ENCODE measurements at places on chromosomes 16 and 17.

GRCh38 chr16:66263168-66263972 is 103.1 kb upstream of the CDH5 start:
- no peaks in the 10 kb centered on the region for H3K27me3 ChIP-seq
- H3K36me3 ChIP-seq, result no peaks in the 10 kb centered on the region
- H3K4me1 ChIP-seq, result no peaks in the 10 kb centered on the region
- no peak for DNase-seq
- no peak overlapping the region for H3K27ac ChIP-seq

DNA sequence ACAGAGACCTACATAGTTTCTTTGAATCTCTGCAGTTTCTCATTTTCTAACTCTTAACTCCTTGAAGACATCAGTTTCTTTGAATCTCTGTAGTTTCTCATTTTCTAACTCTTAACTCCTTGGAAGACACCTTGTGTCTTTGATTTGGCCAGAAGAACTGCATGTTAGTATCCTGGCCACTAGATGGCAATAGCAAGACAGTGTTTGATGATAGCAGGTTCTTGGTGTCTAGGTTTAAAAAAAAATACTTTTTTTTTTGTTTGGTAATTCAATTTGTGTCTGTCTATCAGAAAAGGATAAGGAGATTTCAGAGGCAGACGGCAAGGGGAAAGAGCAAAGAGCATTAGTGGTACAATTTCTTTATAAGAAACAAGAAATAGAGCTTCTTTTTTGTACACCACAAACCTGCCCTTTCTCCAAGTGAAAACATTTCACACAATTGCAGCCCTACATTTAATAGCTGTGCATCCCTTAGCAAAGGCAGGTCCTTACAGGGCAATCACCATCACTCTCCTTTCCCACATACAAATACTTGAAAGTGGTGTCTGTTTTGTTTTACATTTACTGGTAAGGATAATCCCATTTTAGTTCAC is 1324.9 kb upstream of the CDH8 start:
- no peaks in the 10 kb centered on the region for H3K4me1 ChIP-seq
- no peak overlapping the region for H3K4me3 ChIP-seq
- no peak overlapping the region for H3K27ac ChIP-seq

GRCh38 chr16:27870116-27870798 is 193.3 kb downstream of the GSG1L start:
- DNase-seq, result no peak
- H3K36me3 ChIP-seq, result no peaks in the 10 kb centered on the region
- no peaks in the 10 kb centered on the region for H3K27me3 ChIP-seq
- H3K4me3 ChIP-seq, result no peak overlapping the region
- no peaks in the 10 kb centered on the region for H3K4me1 ChIP-seq
- H3K27ac ChIP-seq, result no peak overlapping the region

GRCh38 chr17:75489511-75489955 is 25.8 kb downstream of the CASKIN2 start:
- no peaks in the 10 kb centered on the region for H3K27me3 ChIP-seq
- DNase-seq, result no peak
- no peak overlapping the region for H3K4me3 ChIP-seq

DNA sequence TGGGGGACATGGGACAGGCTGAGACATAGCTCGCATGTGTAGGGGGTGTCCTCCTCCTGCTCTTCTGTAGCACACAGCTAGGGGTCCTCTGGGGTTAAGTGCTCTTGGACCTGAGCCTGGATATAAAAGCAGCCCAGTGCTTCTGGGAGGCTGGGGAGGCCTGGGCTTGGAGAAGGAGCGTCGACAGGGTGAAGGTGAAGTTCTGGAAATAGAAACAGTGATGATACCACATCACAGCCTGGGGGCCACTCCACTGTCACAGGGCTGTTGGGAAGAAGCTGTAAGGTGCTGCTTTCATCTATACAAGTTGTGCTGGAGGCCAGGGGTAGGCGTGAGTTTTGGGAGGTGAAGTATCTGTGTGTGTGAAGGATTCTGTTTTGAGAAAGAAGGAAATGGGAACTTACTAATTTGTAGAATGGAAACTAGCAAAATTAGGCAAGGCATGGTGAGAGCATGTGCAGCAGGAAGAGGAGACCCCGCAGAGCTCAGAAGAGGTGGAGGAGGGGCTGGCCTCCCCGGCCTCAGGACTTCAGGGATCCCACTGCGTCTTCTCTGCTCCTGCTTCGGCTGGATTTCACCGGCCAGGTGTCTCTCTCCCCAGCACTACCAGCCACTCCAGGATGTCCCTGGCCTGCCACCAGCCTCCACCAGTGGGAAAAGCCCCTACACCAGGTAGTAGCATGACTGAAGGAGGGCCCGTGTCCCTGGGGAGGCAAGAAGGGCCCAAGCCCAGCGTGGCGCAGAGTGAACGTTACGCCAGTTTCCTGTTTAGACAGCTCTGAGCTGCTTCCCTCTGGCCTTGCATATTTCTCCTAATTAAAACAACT is 19.4 kb downstream of the PLCG2 start:
- H3K27ac ChIP-seq, result no peak overlapping the region
- no peaks in the 10 kb centered on the region for H3K4me1 ChIP-seq
- no peak for DNase-seq
- no peaks in the 10 kb centered on the region for H3K27me3 ChIP-seq
- no peak overlapping the region for H3K4me3 ChIP-seq

DNA sequence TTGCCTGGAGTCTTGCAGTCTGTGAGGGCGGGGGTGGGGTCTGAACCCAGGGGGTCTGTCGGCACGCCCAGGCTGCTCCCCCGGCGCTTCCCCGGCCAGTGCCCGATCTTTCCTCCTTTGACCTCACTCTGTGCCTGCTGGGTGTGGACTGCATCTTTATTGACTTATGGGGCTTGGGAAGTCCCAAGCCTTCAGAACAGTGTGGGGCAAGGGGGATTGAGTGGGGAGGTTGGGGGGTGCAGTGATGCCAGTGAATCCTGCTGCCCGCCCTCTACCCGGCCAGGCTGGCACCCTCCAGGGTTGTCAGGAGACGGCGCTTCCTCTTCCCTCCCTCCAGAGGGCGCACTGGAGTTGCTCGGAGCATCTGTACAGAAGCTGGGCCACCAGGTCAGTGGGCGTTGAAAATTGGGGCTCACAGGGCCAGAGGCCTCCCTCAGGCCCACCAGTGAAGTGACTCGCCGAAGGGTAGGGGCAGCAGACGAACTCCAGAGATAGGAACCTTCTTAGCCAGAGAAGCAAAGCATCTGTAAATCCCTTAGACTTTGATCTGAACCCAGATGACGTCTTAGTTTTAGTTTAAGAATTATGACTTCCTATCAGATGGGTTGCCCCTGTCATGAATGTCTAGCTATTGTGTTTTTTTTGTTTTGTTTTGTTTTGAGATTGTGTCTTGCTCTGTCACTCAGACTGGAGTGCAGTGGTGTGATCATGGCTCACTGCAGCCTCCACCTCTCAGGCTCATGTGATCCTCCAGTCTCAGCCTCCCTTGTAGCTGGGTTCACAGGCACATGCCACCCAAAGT is 184.8 kb upstream of the CIBAR2 start:
- no peaks in the 10 kb centered on the region for H3K27me3 ChIP-seq
- no peaks in the 10 kb centered on the region for H3K36me3 ChIP-seq
- H3K27ac ChIP-seq, result no peak overlapping the region
- peak; percentile 17 for DNase-seq
- H3K4me3 ChIP-seq, result no peak overlapping the region
- H3K4me1 ChIP-seq, result no peaks in the 10 kb centered on the region

DNA sequence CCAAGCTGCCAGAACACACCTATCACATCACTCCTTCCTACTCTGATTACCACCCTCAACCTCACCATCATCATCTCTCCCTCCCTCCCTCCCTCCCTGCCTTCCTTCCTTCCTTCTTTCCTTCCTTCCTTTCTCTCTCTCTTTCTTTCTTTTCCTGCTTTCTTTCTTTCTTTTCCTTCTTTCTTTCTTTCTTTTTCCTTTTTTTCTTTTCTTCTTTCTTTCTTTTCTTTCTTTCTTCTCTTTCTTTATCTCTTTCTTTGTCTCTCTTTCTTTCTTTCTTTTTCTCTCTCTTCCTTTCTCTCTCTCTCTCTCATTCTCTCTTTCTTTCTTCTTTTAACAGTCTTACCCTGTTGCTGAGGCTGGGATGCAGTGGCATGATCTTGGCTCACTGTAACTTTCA is 59.2 kb downstream of the CACNG3 start:
- H3K4me3 ChIP-seq, result no peak overlapping the region
- H3K36me3 ChIP-seq, result no peaks in the 10 kb centered on the region
- H3K4me1 ChIP-seq, result no peaks in the 10 kb centered on the region
- H3K27ac ChIP-seq, result no peak overlapping the region

DNA sequence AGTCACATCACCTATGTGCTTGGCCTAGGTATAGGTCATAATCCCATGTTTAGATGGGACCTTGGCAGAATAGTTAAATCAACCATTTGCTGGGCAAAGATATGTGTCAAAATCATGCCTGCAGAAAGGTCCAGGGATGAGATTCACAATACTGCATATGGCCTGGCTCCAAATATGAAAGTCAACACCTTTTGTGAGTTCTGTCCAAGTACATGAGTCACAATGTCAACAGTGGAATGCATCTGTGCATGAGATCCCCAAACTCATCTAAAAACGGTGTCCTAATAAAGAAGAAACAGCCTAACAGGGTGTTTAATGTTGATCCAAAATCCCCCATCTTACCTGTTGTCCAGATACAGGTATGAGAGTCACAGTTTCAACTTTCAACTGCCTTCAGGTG is 1847.5 kb downstream of the TP53TG3F start:
- no peaks in the 10 kb centered on the region for H3K27me3 ChIP-seq
- no peaks in the 10 kb centered on the region for H3K36me3 ChIP-seq
- H3K27ac ChIP-seq, result no peak overlapping the region
- no peak overlapping the region for H3K4me3 ChIP-seq

DNA sequence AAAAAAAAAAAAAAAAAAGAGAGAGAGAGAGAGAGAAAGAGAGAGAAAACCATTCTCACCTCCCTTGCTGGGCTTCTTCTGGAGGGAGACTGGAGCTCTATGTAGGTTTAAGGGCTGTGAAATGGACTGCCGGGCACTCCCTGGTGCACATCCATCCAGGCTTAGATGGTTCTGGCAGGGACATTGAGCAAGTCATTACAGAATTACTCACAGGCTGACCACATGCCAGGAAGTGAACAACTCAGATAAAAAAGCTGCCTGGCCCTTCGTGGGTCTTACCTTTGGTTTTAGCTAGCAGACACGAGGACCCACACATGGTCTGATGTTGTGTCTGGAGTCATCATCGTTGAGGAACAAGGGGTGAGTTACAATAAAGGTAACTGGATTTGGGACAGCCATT is 847.4 kb upstream of the EEF2KMT start:
- no peaks in the 10 kb centered on the region for H3K36me3 ChIP-seq
- H3K4me3 ChIP-seq, result no peak overlapping the region
- DNase-seq, result no peak
- no peak overlapping the region for H3K27ac ChIP-seq
- H3K4me1 ChIP-seq, result no peaks in the 10 kb centered on the region

GRCh38 chr16:54506741-54507500 is 220.3 kb upstream of the IRX3 start:
- no peak overlapping the region for H3K27ac ChIP-seq
- H3K36me3 ChIP-seq, result no peaks in the 10 kb centered on the region
- no peak overlapping the region for H3K4me3 ChIP-seq
- H3K4me1 ChIP-seq, result peaks cover 4% of the 10 kb centered on the region
- no peak for DNase-seq
- no peaks in the 10 kb centered on the region for H3K27me3 ChIP-seq

DNA sequence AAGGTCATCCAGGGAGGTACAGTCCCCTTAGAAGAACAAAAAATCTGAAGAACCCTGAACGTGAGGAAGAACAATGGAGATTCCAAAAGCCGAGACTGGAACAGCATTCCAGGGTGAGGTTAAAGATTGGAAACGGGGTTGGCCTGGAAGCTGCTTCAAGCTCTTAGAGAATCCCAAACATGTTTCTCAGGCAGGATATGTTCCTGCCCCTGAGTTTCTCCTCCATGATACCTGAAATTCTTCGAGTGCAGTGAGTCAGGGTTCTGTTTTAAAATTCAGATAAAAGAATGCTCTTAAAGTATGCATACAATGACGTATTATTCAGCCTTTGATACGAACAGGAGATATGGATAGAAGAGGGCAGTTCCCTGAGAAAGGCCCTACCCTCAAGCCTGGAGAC is 293.1 kb downstream of the HS3ST3B1 start:
- no peak for DNase-seq
- no peaks in the 10 kb centered on the region for H3K4me1 ChIP-seq
- H3K4me3 ChIP-seq, result no peak overlapping the region
- no peaks in the 10 kb centered on the region for H3K27me3 ChIP-seq
- H3K27ac ChIP-seq, result no peak overlapping the region
- H3K36me3 ChIP-seq, result no peaks in the 10 kb centered on the region

DNA sequence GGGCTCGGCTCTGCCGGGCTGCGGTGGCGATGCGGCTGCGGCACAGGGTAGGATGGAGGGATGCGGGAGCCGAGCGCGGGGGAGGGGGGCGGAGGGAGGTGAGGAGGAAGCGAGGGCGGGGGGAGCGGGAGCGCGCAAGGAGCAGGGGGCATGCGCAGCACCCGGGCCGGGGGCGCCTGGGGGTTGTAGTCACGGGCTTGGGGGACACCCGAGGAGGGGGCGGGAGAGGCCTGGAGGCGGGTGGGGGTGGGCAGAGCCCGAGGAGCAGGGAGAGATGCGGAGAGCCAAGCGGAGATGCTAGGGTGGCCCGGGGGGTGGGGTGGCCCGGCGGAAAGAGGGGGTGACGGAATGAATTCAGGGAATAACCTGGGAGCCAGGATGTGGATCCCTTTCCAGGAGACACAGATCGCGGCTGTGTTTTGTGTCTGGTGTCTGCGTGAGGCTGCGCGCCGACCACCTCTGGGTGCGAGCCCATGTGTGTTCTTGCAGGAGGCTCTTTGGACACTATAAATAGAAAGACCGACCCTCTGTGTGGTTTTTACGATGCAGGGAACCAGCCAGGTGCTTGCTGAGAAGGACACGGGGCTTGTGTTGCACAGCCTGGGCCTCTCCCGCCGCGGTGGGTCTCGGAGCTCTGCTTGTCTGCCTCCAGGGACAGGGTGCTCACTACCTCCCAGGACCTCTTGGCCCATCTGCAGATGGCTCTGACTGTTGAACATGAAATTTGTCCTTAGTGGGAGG is at the start of gene STX1B:
Gene STX1B, minus strand, starts transcription at position 54 of the 741 bp plus-strand sequence. CDS start 242 bp downstream, outside the sequence.
- H3K27me3 ChIP-seq, result peaks cover 32% of the 10 kb centered on the region
- H3K36me3 ChIP-seq, result no peaks in the 10 kb centered on the region

GRCh38 chr16:27290562-27290961 is 22.0 kb upstream of the NSMCE1 start:
- H3K27ac ChIP-seq, result no peak overlapping the region
- no peaks in the 10 kb centered on the region for H3K36me3 ChIP-seq
- no peak for DNase-seq

DNA sequence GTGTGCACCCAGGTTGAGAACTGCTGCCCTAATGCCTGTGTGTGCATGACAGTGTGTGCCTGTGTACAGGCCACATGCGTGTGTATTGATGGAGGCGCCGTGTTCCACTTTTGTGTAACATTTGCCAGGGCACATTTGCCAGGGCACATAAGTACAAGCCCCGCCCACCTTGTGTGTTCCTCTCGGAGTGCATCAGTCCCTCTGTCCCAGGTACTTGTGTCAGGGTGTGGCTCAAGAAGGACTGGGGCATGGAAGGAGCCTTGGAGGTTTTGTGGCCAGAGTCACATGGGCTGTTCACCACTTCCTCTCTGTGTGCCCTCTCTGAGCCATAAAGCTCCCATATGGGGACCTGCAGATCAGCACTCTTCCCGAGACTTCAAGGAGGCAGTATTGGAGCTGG is 73.9 kb downstream of the MRM1 start:
- H3K4me3 ChIP-seq, result no peak overlapping the region
- H3K4me1 ChIP-seq, result no peaks in the 10 kb centered on the region
- DNase-seq, result no peak

Measured in endothelial cell of umbilical vein (primary cell).